Muscle of arm (tissue), 14 donors: ENCODE measurements at places on chromosomes 3 and 15.

DNA sequence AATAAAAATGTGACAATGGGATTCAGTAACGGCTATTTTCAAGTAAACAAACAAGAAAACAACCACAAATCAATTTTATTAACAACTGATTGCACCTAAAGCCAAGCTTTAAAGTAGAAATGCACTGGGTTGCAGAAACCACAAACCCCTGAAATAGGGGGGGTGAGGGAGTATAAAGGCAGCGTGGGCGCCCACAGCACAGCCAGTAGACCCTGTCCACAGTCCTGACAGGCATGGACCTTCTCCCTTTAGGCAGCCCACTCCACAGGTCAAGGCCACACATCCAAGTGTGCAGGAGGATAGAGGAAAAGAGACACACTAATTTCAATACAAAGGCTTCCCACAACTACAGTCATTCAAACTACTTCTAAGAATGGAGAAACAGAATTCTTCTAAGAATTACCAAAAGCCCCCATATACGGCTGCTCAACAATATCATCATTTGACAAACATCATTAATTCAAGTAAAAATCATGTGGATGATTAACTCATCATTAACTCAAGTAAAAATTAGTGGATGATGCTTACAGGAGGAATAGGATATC is 48.7 kb downstream of the CHSY1 start:
- DNase-seq = no peak

GRCh38 chr15:69104050-69104750 is 56.2 kb upstream of the GLCE start:
- no peak for DNase-seq

DNA sequence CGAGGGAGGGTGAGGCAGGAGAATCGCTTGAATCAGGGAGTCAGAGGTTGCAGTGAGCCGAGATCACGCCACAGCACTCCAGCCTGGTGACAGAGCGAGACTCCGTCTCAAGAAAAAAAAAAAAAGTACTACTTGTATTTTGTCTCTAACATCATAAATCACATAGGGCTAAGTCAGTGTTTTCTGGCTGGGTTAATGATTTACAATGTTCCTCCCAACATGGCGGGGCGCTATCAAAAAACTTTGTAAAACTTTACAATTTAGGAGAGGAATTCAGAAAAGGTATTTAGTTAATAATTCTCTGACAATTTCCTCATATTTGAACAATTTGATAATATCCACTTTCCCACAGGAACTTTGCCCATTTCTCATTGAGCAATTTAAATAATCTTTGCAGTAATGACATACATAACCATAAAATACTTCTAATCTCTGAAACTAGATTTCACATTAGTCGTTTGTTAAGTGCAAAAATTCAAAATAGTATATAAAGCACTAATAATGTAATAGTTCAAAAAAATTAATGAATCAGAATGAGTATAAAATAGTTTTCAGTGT is 26.6 kb upstream of the B3GNT5 start:
- DNase-seq = no peak

DNA sequence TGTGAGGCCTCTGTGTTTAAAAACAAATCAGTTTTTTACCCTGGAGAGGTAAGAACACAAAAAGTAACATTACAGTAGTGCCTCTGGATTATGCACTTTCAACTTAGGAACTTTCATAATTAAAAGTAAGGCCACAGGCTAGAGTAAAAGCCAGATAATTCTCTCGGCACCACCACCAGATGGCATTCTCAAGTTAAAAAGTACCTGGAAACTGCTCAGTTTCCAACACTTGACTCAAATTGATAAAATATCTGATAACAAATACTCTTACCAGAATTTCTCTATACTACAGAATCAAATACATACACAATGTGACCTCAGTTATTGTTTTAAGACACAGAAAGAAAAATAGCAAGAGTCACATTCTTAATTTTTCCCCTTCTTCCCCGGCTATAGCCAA is 19.9 kb downstream of the SPICE1 start:
- DNase-seq = peak; percentile 8

GRCh38 chr3:111236836-111237713 is 165.5 kb downstream of the NECTIN3 start:
- DNase-seq = no peak

- DNase-seq = no peak
Measured at GRCh38 chr3:12991861-12992281, 81.4 kb downstream of the IQSEC1 start.

- no peak for DNase-seq
Measured at GRCh38 chr3:136171097-136171542, 25.0 kb downstream of the MSL2 start.

GRCh38 chr3:60434950-60435349 is 816.3 kb downstream of the FHIT start:
- no peak for DNase-seq

DNA sequence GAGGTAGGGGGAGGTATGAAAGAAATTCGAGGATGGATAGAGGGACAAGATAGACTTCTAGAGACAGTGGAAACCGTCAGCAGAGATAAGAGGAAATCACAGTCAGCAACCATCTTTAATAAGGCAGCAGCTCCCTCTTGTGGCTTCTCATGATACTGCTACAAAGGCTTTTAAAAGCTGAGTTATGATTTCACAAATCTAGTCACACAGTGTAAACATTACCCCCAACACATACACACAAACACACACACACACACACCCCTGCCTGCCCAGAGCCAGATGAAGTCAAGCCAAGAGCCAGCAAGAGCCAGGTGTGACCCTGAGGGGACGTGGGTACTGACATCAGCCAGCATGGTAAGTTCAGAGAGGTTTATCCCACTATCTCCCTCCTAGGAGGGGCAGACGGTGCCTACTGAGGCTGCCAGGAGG is 18.9 kb upstream of the TGM5 start:
- DNase-seq = peak; percentile 66

- no peak for DNase-seq
Measured at GRCh38 chr15:45536934-45537333, 14.4 kb upstream of the SLC30A4 start.

GRCh38 chr3:4507024-4507596 is 14.0 kb downstream of the ITPR1 start:
- peak; percentile 59 for DNase-seq

DNA sequence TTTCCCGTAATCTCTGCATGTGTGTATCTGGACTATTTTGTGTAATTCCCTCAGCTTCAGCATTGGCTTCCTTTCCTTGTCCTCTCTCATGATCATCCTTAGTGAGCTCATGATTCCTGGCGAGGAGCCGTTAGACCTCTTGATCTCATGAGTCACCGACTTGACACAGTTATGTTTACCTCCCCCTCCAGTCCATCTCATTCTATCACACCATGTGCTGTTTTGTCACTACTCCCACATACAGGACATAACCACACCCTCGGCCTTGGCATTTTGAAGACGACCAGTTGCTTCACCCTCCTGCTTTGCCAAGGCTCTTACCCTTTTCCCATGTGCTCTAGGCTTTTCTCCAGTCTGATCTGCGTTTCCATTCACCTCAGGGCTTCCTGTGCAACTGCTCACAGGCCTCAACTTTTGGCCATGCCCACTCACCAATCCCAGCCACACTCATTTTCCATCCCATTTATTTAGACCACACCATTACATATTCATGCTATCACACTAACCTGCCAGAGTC is 41.5 kb downstream of the CP start:
- DNase-seq = peak; percentile 65

- no peak for DNase-seq
Measured at GRCh38 chr3:108333961-108334360, 37.6 kb downstream of the HHLA2 start.

DNA sequence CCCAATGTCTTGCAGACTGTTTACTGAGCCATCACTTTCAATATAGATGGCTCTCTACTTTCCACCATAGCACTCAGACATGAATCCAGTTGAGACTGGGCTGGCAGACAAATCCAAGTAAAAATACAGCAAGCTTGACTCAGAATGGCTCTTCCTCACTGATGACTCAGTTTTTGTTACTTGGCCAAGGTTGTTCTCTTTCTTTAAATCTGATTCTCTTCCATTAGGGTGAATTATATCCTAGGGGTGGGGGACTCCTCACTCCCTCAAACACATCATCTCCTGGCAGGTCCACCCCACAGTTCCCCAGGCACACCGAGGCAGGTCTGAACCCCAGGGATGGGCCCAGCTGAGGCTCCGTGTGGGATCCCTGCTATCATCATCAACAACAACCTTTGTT is 157.9 kb downstream of the MEX3B start:
- DNase-seq = peak; percentile 77

DNA sequence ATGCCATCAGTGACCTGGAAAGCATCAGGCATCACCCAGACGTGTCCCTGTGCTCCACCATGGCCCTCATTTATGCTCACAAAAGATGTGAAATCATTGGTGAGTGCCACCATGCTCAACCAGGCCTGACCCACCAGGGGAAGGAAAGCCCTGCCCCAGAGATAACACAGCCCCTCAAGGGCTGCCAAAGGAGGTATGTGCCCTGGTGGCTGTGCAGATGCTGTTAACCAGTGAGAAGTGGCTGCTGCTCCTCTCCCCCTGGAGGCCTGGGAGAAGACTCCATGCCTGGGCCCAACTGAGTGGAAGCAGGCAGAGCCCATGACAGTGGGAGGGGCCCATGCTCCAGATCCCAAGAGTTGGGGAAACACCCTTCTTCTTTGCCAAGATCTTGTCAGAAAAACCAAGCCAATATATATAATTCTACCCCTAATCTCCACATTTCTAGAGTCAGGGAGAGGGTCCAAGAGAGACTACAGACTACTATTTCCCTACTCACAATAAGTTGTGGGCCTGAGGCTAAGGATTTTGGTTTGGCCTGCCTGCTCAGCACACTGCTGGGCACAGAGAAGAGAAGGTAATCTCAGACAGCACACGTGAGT is 2.7 kb downstream of the TTC21A start:
- DNase-seq = no peak
